NCI-H1436 treated with DMSO at 0.1 percent for 48 hours (cell line): ENCODE measurements at places on chromosomes 16 and 17.

DNA sequence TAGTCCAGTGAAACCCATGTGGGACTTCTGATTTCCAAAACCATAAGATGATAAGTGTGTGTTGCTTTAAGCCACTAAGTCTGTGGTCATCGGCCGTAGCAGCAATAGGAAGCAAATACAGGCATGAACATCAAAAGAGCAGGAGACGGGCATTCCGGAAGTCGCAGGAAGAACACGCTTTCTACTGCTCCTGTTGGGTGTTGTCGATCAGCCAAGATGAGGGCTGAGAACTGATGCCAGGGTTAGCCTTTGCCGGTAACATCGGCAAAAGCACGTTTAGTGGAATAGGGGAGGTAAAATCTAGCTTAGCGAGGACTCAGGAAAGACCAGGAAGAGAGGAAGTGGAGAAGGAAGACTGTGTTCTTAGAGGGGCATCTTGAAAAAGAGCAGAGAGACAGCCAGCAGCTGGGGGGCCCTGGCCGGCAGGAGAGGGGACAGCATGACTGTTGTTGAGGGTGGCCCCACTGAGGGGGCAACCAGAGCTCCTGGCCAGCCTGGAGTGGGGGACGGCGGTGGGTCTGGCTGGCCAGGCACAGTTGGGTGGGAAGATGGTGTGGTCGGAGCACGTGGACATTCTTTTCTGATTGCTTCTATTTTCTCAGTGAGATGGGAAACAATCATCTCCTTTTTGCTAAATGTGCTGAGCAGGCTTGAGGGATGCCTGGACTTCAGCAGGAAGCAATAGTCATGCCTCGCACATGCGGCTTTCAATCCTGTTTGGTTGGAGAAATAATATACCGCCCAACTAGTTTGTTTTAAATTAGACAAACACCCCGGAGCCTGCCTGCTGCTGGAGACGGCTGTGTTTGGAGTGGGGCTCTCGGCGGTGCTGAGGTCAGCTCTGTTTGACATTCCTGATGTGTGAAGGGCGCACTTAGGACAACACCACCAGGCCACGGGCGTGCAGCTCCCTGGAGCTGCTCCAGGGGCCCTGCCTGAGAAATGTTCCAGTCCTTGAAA lies 109.9 kb downstream of the METRNL start:
- no peak for DNase-seq

- peak; percentile 30 for DNase-seq
These were observed 2.4 kb upstream of the USP36 start for GRCh38 chr17:78842881-78843565.

DNA sequence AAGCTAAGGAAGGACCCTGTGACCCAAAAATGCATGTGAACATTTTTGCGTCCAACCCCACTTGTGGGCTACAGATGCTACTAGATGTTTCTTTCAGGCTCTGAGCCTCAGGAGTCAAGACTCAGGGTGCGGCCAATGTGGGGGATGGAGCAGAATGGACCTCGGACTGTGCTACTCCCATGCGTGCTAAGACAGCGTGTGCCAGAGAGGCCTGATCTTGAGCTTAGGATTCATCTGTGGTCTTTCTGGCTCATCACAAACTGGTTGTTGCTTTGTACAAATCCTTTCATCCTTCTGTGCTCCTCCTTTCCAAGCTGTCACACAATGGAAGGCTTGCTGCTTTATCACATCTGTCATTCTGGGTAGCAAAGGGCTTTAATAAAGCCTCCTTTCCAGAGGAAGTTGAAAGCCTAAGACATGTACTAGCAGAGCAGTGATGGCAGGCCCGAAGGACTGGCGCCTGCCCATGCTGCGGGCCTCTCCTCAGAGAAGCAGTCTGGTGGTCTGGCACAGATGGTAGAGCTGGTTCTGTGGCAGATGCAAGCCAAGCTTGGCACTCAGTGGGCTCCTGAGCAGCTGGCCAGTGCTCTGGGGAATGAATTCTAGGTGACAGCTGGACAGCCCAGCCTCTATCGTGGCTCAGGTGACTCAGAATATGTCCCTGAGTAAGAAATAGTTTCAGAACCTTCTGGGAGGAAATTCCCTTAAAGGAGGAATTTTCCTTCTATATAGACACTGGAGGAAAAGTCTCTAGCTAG lies 27.8 kb downstream of the COG4 start:
- no peak for DNase-seq

GRCh38 chr17:67111327-67111726 lies 67.0 kb downstream of the CACNG1 start:
- no peak for DNase-seq
